ENCODE measurements at places on chromosomes 4 and X. TPM values are rescaled to one million over a fixed set of nuclear protein-coding genes. Genes with fewer than 3 reads are reported as not detected.

GRCh38 chr4:107220976-107221375, 184.9 kb upstream of the DKK2 start:
- H3K36me3 ChIP-seq = no peaks in the 10 kb centered on the region
- H3K27me3 ChIP-seq = no peaks in the 10 kb centered on the region
- no peak overlapping the region for H3K27ac ChIP-seq
- no peak for DNase-seq

- H3K27me3 ChIP-seq = no peaks in the 10 kb centered on the region
- no peak for DNase-seq
- no peaks in the 10 kb centered on the region for H3K36me3 ChIP-seq
- H3K4me3 ChIP-seq = no peak overlapping the region
Measured at GRCh38 chr4:11011249-11011648, 326.7 kb upstream of the CLNK start.

GLOD5 gene
- total RNA-seq = not detected

CCKAR gene
- not detected for total RNA-seq

RCHY1 gene
- 42.3 TPM for total RNA-seq

DNA sequence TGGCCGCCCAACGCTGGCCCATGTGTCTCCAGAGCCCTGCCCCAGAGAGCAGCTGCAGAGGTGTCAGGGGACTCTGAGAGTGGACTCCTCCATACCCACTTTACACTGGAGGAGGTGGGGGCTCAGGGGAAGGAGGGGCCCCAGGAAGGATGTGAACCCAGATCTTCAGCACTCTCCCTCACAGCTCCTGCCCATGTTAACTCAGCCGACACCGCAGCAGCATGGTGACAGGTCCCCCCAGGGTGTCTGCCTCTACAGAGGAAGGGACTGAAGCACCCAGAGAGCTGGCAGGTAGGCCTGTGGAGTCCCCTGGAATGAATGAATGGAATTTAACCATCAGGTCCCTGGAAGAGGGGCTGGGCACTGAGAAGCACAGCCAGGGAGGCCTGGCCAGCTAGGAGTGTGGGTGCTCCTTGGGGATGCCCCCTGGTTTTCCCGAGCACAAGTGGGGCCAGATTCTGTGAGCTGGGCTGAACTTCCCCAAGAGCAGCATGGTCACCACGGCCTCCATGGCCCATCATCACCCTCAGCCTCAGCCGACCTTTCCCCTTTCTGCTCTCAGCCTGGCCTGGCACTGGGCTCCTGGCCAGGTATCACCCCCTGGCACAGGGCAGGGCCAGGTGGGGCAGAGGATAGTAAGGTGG, 21.9 kb downstream of the SH3BP2 start:
- H3K4me3 ChIP-seq = no peak overlapping the region
- DNase-seq = no peak
- H3K4me1 ChIP-seq = peaks cover 82% of the 10 kb centered on the region
- H3K36me3 ChIP-seq = peaks cover 19% of the 10 kb centered on the region
- H3K27ac ChIP-seq = peak overlapping the region; percentile 26

DNA sequence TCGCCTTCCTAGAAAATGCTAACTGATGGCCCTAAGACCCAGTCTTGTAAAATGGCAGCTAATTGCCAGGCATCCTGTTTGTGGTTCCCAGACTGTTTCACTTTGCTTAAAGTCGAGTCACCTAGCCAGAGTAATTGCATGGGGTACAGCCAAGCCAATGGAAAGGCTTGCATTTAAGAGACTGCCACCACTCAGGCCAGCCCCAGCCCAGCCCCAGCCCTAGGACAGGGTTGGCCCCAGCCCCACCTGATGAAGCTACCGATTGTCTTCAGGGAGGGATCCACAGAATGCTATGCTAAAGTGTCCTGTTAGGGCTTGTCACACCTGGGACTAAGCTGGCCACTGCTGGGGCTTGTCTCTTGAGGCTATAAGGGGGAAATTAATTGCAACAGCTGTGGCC, 194.6 kb upstream of the KLF3 start:
- no peaks in the 10 kb centered on the region for H3K27me3 ChIP-seq
- H3K36me3 ChIP-seq = no peaks in the 10 kb centered on the region
- no peaks in the 10 kb centered on the region for H3K4me1 ChIP-seq
- H3K27ac ChIP-seq = no peak overlapping the region
- H3K4me3 ChIP-seq = no peak overlapping the region

CLCN4 gene
- total RNA-seq = 5.2 TPM

GRCh38 chr4:159980826-159981468, 878.1 kb downstream of the RAPGEF2 start:
- DNase-seq = no peak
- no peak overlapping the region for H3K4me3 ChIP-seq
- H3K27me3 ChIP-seq = no peaks in the 10 kb centered on the region
- no peaks in the 10 kb centered on the region for H3K4me1 ChIP-seq

Data from spleen (tissue), 13 donors.